Eye (tissue), 1 donor: ENCODE measurements at places on chromosomes 7 and 10.
A peak's percentile ranks its signal among the peaks of the same experiment; 100 is the strongest.

- DNase-seq = no peak
These were observed 11.9 kb upstream of the WDFY4 start for GRCh38 chr10:48672596-48673265.

- DNase-seq = no peak
These were observed 239.1 kb upstream of the AUTS2 start for GRCh38 chr7:69359003-69359700.

GRCh38 chr10:122492999-122493481, 31.7 kb downstream of the HTRA1 start:
- peak; percentile 73 for DNase-seq

GRCh38 chr7:155856656-155857055, 44.4 kb upstream of the SHH start:
- DNase-seq = no peak

DNA sequence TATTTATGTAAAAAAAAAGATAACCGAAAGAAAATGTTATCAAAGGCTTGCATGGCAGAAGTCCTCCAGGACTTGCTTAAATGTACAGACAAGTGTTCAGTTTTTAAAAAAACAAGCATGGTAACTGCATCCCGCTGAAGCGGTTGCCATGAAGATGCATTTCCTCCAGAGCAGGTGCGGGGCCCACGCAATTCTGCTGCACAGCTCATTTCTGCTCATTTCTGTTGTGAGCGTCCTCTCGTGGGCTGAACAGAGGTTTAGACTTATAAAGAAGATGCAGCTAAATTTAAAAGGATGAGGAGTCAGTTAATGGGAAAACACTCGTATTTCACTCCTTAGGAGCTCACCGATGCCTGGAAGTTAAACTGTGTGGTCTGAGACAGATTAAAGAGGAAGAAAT, 247.6 kb downstream of the DNAJB6 start:
- DNase-seq = no peak

GRCh38 chr7:1544178-1544895, 11.7 kb downstream of the TMEM184A start:
- no peak for DNase-seq

GRCh38 chr10:128028508-128029289, 97.5 kb downstream of the MKI67 start:
- DNase-seq = no peak

- no peak for DNase-seq
These were observed 347.8 kb downstream of the ARL4A start for GRCh38 chr7:13035233-13035632.

- DNase-seq = no peak
These were observed 568.2 kb downstream of the DNAJB6 start for GRCh38 chr7:157904866-157905570.

- DNase-seq = no peak
These were observed 780.5 kb downstream of the TYW1 start for GRCh38 chr7:67777119-67777518.

- no peak for DNase-seq
These were observed 44.6 kb upstream of the TSPAN13 start for GRCh38 chr7:16708980-16709379.

DNA sequence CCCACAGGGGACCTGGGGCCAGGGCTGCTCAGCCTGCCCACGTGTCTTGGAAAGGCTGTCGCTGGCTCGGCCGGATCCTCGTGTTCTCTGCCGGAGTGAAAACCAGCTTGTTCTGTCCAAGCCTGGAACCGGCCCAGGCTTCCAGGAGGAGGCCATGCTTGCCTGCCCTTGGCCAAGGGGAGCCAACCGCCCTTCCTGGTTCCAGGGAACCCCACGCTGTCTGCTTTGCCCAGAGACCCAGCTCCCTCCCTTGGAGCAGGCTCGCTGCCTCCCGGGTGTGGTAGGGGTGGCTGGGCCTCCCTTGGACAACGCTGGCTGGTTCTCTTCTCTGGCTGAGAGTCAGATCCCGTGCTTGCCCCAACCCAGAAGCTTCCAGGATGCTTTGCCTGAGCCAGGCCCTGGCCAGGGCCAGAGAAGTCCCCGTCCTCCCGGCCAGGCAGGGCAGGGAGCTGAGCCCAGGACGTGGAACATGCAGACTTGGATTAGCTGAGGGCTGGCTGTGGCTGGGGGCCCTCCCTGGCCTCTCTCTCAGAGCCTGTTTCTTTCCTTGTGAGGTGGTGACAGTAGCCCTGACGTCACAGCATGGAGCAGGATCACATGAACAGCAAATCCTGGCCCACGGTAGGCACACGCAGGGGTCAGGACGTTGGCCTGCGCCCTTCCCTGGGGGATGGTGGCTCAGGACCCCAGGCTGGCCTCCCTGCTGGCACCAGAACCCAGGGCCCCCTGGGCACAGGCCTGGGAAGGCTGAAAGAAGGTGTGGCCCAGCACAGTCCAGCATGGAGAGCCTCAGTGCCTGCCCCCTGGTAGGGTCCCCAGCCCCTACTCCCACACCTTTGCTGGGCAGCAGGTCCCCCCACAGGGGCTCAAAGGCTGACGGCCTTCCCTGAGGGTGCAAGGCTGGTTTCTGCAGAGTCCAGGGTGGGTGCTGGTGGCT, 67.5 kb downstream of the PWWP2B start:
- DNase-seq = no peak

GRCh38 chr10:1575481-1576244, 161.7 kb downstream of the ADARB2 start:
- DNase-seq = no peak

DNA sequence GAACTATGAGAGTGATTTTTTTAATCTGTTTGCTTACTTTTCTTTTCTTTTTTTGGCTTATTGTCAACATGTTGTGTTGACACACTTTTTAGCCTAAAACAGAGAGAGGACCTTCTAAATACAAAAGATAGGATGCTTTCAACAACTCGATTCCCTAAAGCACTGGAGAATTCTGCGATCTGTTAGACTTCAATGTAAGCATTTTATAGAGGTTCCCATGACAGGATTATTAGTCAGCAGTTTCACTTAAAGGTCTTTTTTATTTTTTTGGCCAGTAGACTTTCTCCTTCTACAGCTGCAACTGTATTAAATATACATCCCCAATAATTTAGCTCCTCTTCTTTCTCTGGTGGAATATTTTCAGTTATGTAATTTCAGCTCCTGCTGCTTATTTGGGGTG, 12.7 kb upstream of the NRP1 start:
- no peak for DNase-seq

GRCh38 chr7:1956141-1956540, 276.6 kb downstream of the MAD1L1 start:
- no peak for DNase-seq

GRCh38 chr7:81519886-81520285, 250.0 kb downstream of the HGF start:
- no peak for DNase-seq

GRCh38 chr7:32494946-32495297, 367 bp upstream of the AVL9 start:
- no peak for DNase-seq

DNA sequence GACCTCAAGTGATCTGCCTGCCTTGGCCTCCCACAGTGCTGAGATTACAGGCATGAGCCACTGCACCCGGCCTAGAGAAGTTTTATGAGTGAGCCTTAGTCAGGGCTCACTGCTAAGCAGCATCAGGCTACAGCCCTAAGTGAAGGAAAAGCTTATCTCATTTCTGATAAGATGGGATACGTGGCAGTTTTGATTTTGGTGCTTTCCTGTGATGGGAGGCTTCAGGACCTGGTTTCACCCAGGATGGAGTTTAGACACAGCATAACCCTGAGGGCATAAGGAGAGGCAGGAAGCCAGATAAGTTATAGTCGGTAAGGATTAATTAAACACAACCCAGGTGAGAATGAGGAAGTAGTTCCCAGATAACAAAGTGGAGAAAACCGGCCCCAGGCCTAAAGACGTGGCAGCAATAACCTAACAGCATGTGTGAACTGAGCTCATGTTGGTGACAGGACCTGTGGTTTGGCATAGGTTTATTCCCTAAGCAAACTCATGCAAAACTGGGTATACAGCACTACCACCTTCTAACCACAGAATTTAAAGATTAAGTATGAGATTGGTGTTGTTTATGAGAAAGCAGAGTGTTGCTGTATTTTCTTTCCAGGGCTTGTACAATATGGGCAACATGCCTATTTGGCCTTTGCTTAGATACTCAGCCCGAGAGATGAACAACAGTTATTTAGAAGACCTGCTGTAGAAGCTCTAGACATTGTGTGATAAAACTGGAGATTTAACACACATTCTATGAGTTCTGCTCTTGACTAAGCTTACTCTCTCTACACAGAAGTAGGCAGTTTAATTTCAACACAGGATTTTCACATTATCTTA, 119.4 kb downstream of the COL28A1 start:
- DNase-seq = no peak

- no peak for DNase-seq
These were observed 25.0 kb downstream of the RBM28 start for GRCh38 chr7:128318691-128319090.

- DNase-seq = no peak
These were observed 70.3 kb upstream of the SHH start for GRCh38 chr7:155882596-155882995.

DNA sequence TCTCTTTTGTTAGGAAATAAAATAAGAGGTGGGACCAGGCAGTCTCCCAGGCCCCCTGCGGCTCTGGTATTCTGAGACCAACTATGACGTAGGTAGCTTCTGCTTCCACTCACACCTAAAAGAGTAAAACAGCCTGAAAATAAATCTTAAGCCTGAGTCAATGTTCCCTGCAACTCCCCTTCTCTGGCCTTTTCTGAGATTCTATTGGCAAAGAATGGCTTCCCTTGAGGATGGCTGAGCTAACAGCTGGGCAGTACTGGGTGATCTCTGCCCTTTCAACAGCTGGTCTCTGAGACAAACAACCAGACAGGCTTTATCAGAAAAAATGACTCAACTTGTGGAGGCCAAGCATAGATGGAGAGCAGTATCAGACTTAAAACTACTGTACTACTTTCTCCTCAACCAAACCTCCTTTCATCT, 58.7 kb downstream of the CREB3L2 start:
- no peak for DNase-seq

- no peak for DNase-seq
These were observed 56.2 kb downstream of the UBE3C start for GRCh38 chr7:157194948-157195347.

DNA sequence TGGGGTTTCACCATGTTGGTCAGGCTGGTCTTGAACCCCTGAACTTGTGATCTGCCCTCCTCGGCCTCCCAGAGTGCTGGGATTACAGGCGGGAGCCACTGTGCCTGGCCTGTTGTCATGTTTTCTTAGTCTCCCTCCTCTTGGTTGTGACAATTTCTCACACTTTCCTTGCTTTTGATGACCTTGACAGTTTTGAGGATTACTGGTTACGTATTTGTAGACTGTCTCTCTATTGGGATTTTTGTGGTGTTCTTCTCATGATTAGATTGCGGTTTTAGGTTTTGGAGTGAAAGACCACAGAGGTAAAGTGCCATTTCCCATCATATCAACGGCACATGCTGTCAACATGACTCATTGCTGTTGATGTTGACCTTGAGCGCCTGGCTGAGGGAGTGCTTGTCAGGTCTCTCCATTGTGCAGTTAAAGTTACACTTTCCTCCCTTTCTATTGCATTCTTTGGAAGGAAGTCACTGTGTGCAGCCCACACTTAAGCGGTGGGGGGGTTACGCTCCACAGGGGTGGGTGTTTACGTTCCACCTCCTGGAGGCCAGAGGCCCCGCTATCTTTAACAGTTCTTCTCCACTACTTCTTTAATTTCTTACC, 10.8 kb downstream of the NEURL1 start:
- DNase-seq = no peak
